ENCODE measurements at places on chromosomes 2 and 18.

GRCh38 chr2:173663835-173664512 lies 301.2 kb downstream of the SP3 start:
- DNase-seq, result no peak

DNA sequence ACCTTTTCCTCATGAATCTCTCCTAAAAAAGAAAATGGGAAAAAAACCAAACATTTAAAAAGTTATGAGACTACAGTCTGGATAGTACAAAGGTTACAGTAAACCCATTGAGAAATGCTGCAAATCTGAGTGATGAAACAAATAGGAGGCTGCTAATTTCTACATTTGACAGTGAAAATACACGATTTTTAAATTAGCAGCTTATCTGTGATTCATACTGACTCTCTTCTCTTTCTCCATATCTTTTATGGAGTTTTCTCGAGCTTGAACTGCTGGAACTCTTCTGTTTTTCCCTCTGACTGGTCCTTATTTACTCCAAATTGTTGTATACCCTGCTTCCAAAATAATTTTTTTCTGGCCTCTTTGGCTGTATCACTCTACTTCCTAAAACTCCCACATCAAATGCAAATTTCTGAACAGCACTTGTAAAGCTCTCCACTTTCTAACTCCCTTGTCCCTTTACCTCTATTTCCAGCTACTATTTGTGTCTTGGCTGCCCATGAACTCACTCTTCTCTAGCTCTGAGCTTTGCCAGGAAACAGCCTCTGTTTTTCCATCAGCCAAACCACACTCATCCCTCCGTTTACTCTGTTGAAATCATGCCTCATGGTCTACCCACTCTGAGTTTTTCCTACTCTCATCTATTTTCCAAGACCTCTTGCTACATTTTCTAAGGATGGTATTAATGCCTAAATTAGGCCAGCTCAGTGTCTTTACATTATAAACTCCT lies 73.7 kb downstream of the RBMS1 start:
- DNase-seq, result no peak

- DNase-seq, result no peak
These were observed 461.9 kb downstream of the PTPRM start for GRCh38 chr18:8029061-8029460.

GRCh38 chr2:215362562-215362904 lies 50.7 kb downstream of the ATIC start:
- DNase-seq, result no peak

DNA sequence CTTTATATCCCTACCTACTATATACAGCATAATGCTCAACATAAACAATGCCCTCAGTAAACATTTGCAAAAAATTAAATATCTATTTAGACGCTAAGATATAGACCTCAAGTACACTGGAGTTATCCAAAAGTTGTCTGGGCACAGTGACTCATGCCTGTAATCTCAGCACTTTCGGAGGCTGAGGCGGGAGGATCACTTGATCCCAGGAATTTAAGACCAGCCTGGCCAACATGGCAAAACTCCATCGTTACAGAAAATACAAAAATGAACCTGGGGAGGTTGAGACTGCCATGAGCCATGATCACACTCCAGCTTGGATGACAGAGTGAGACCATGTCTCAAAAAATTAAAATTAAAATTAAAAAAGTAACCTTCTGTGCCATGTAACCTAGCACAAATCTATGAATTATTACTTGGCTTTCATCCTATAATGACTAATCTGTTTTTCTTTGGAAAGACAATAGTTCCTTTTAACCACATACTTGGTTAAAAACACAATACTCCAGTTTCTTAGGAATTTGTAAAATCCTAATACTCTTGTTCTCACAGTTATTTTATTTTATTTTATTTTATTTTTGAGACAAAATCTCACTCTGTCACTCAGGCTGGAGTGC lies 6.7 kb upstream of the TNFAIP6 start:
- DNase-seq, result no peak

GRCh38 chr2:85132397-85132796 lies 795 bp upstream of the TCF7L1 start:
- peak; percentile 24 for DNase-seq

DNA sequence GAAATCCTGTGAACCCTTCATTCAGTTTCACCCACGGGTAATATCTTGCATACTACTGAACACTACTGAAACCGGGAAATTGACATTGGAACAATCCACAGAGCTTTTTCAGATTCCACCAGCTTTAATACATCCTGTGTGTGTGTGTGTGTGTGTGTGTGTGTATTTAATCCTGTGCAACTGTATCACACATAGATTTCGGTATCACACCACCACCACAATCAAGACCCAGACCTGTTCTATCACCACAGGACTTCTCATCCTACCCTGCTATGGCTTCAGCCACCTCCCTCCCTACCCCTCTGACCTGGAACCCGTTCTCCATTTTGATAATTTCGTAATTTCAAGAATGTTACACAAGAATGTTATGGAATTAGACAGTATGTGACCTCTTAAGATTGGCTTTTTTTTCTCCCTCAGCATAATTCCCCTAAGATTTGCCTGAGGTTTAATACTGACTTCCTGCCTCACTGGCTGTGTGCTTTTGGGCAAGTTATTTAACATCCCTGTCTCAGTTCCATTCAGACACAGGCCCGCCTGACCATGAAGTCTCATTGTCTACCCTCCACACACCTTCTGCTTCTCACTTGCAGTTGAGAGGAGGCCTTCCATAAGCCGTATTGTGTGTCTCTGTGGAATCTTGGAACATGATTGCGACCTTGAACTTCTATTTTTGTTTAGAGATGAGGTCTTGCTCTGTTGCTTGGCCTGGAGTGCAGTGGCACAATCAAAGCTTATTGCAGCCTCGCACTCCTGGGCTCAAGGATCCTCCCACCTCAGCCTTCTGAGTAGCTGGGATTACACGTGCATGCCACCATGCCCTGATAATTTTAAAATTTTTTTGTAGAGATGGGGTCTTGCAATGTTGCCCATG lies 14.4 kb upstream of the TMEM131 start:
- no peak for DNase-seq

DNA sequence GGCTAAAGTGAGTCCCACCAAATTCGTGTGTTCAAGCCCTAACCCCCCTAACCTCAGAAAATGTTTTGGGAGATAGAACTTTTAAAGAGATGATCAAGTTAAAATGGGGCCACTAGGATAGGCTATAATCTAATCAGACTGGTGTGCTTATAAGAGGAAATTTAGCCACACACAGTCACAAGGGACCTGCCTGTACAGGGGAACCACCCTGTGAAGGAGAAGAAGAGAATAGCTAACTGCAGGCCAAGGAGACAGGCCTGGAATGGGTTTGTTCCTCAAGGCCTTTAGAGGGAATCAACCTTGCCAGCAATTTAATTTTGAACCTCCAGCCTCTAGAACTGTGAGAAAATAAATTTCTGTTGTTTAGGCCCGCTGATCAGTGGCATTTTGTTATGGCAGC lies 36.0 kb upstream of the TANK start:
- DNase-seq, result no peak

GRCh38 chr2:65501074-65501473 lies 68.7 kb upstream of the SPRED2 start:
- no peak for DNase-seq

DNA sequence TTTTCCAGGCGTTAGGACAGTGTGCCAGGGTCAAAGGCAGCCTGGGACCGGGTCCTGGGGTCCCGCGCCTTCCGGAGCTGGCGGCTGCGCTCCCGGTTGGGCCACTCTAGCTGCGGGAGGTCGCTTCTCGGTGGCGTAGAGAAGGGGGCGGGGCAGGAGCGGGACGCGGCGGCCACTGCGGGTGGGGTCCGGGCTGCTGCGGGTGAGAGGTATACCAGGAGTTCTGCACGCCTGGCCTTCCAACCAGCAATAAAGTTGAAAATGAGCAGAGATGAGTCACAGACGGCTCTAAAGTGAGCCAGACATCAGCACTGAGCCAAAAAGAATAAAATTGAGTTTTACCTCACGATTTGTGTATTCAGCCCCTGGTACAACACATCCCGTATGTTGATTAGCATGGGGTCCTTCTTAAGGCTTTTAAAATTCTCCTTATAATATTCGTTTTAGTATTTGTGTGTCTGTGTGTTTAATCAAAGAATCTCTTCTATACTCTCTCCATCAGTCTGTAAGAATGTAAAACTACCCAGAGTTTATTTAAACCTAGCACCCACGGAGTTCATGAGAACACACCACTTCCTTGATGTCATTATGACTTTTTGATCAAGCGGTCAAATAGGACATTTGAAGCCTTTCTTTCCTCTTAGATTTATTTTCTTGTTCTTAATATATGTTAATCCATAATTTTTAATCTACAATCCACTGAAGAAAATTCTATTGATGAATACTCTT lies at the start of gene C1GALT1C1L:
Gene C1GALT1C1L, minus strand, starts transcription at position 108 of the 729 bp plus-strand sequence. Its CDS starts 107 bp downstream, at position 1.
- peak; percentile 74 for DNase-seq

GRCh38 chr2:219439506-219439905 lies 4.9 kb downstream of the SPEG start:
- DNase-seq, result no peak

- no peak for DNase-seq
These were observed 112.8 kb downstream of the ANTXR1 start for GRCh38 chr2:69125816-69126215.

DNA sequence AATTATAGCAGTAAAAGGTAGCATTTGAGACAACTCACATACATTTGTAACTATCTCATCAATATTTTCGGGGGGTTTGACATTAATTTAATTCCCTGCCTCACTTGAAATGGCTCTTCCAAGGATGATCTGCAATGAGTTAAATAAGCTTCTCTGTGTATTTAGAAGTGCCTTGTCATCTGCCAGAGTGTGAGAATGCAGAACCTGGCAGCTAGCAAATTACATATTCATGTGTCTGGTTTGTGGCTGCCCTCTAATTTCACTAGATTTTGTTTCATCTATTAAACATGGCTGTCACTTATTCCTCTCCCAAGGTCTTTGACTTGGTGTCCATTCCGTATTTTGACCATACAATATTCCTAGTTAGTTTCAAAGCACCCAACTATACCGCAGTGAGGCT lies 158.3 kb upstream of the CAVIN2 start:
- DNase-seq, result no peak

DNA sequence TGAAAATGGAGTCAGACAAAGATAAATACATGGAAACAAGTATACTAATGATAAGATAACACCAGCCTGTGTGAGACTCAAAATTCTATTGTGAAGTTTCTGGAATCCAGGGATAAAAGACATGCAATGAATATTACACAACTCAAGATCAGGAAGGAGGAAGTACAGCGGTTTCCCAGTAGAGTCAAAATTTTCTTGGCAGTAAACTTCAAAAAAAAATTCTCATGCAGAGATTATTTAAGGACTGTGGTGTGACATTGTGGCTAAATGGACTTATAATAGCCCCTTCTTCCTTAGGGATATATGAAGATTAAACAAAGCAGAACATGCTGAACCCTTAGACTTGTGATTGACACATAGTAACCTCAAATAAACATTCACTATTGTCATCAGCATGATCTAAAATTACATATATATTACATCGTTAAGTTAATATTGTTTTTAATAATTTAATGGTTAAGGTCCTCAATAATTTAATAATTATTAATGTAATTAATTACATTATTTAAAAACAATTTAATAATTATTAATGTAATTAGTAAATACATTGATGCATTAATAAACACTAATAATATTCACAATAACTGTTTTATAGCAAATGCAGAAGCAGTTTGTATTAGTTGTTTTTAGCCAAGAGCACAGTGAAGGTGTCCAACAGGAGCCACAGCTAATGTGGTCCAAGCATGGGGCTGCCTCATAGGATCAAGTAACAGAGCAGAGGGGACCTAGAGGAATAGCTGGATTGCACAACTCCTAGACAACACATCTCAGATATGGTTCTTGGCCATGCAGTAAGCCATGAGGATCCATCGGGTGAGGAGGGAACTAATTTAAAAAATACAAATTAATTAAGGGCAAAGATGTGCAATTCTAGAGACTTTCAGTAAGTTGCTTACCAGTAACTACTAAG lies 77.3 kb downstream of the POLE4 start:
- no peak for DNase-seq

- no peak for DNase-seq
These were observed 29.6 kb downstream of the ARHGAP15 start for GRCh38 chr2:143158551-143159485.

DNA sequence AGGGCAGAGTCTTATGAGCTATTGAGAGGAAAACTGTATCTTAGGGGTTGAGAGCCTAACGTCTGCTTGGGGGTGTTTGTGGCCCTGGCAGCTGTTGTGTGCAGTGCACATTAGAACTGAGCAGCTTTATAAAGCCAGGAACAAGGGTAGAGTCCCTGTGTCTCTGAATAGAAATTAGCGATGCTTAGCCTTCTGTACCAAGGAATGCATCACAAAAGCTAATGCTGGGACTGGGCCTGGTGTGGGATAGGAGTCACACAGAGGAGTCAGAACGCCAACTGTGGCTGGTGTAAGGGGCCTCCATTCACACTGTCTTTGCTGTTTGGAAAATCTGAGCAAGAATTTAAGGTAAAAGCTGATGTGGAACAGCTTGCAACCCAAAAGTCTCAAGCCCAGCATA lies 283.2 kb downstream of the SOX11 start:
- DNase-seq, result no peak
